ENCODE measurements at places on chromosomes 5 and 9.

DNA sequence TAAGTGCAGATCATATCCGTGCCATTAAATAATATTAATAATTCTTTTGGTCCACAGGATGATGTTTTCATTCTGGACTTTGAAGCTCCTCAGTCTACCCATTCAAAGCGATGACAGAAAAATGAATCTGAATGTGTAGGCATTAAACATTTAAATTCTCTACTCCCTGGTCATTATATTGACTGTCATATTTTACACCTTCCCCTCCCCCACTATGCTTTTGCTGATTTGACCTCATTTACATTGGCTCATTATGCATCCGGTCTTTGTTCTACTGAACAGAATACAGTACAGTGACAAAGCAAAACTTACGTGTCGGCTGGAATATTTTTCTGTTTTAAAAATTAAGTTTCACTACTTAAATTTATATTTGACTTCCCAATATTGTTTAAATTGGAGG lies 289.7 kb upstream of the TMEM161B start:
- no peak for DNase-seq

- peak; percentile 72 for DNase-seq
Observed at GRCh38 chr5:132528866-132529634, 14.3 kb downstream of the IL5 start.

DNA sequence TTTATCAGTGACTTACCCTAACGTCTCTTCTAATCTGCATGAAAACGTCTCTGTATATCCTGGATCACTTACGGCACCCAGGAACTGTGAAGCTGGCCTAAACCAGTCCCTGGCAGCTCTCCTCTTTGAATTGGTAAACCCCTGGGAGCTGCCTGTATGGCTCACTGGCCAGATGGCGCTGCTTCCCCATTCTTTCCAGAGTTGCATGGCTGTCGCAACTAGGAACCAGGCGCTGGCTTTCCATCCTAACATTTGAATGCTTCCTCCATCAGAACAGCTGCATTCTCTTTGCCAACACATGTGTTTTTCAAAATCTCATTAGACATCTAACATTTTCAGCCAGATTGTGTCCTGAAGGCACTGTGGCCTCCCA lies 8.0 kb upstream of the PCA3 start:
- DNase-seq, result peak; percentile 61

DNA sequence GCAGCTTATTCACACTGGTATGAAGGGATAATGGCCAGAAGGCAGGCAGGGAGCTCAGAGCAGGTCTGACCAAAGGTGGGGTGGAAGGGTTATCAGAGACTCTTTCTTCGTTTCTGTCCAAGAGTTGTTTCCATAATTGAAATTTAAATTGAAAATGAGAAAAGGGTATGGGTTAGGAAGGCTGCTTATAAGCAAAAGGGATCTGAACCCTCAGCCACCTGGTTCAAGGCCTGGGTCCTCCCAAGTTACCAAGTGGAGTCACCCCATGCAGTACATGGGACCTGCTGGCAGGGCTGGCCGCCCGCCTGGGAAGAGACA lies 17.8 kb downstream of the EEIG1 start:
- DNase-seq, result no peak

- DNase-seq, result no peak
Observed at GRCh38 chr5:136036293-136036911, 7.6 kb downstream of the TGFBI start.

GRCh38 chr9:136508729-136509500 lies 26.1 kb upstream of the SEC16A start:
- DNase-seq, result no peak

DNA sequence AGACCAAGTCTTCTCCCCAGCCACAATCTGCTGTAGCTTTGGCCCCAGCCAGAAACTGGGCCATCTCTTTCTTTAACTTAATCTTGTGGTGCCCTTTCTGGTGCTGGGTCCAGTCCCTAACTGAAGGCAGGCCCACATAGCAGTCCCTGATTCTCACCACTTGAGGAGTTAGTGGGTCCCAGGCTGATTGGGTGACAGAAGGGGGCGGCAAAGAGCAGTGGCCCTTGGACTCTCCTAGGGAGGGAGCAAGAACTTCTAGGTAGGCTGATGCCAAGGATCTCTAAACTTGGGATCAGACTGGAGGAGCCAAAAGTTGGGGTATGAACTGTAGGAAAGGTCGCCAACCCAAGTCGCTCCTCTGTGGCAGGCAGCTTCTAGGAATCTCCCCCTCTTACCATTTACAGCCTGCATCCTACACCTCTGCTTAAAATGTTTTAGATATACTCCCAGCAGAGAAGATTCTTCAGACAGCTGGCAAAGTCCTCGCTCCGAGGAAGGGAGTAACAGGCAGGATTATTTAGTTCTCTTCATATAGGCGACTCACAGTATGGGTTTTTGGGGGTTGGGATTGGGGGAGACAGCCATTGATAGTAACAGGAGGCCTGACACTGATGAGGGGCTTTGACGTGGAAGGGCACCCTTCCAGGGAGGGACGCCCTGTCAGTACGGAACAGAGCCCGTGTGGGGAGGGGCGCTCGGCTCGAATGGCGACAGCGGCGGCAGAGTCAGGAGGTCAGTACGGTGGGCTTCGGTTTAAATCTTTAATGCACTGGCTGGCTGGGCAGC lies 2.0 kb upstream of the CCL27 start:
- DNase-seq, result peak; percentile 90

GRCh38 chr9:84371737-84372136 lies 31.2 kb upstream of the SLC28A3 start:
- peak; percentile 88 for DNase-seq

DNA sequence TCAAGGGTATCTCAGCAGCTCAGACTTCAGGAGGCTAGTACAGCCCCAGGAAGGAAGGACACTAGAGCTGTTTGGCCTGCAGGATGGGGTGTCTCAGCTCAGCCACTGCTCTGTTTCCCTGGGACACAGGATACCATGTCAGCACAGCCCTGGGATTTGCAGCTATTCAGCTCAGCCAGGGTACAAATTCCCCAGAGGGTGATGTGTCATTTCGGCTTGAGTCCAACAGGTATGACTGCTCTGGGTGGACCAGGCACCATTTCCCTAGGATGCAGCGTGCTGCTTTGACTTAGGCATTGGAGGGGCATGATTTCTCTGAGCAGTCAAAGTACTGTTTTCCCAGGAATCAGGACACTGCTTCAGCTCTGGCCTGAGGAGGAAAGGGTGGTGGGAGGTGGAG lies 130.1 kb downstream of the ARSB start:
- DNase-seq, result no peak

- DNase-seq, result peak; percentile 85
Observed at GRCh38 chr5:143054480-143054941, 284.3 kb downstream of the ARHGAP26 start.

- no peak for DNase-seq
Observed at GRCh38 chr9:134100040-134100439, 32.2 kb upstream of the BRD3 start.

DNA sequence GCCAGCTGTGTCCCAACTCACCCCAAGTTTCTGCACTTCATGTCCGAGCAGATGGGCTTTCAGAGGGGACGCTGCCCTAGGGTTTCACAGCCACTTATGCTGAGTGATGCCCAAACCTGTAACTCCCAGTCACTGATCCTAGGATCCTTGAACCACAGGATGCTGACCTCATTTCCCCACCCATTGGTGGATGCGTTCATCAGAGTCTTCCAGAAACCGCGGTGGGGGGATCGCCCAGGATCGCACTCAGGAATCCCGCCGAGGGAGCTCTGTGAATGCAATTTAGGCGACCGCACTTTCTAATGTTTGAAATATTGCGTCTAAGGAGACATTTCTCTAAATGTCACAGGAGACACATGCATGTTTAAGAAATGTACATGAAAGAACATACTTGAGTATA lies 212.3 kb upstream of the IRX4 start:
- no peak for DNase-seq

- DNase-seq, result no peak
Observed at GRCh38 chr9:137694962-137695875, 76.4 kb downstream of the EHMT1 start.

DNA sequence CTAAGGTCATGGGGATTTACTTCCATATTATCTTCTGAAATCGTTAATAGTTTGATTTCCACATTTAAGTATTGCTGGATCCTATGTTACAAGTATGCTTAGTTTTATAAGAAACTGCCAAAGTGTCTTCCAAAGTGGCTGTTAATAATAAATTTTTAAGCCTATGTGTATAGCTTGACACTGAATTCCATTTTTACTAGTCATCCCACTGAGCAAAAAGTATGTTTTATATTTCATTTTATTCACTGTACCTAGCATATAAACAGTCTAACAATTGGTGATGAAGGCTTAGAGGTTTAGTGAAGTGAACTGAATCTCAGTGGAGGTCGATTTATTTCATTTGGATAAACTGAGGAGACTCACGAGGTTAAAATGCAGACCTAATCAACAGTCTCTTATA lies 174.6 kb downstream of the ADAMTS6 start:
- DNase-seq, result no peak

DNA sequence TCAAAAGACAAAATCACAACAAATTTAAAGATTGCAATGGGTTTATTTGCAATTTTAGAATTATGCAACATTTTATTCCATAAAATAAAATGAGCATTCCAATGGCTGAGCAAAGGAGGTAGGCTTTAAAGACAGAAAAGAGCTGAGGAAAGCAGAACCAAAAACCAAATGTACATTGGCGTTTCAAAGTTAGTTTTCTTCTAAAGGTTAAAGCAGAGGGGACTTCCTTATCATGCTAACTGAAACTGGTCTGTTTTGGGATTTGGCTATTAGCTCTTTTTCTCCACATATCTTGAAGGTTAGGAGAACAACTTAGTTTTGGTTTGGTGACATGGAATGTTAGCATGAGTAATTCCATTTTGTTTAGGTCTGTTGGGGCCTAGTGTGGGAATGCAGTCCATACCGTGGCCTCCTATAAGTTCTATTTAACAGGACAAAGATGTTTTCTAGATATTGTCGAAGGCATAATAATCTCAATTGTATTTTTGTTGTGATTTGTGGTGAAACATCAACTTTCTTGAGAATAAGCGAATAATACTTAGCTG lies 20.3 kb downstream of the DCP2 start:
- no peak for DNase-seq

DNA sequence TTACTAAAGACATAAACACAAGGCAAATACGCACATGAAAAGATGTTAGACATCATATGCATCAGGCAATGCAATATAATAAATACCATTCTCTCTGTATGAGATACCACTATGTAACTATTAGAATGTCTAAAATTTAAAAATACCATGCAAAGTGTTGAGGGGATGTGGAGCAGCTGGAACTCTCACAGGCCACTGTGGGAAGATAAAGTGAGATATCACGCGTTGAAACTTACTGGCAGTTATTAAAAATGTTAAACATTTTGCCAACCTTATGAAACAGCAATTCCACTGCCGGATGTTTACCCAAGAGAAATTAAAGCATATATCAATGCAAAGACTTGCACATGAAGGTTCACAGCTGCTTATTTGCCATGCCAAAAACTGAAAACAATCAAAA lies 556.7 kb downstream of the LRRC70 start:
- no peak for DNase-seq

GRCh38 chr5:116685931-116686330 lies 111.3 kb upstream of the SEMA6A start:
- no peak for DNase-seq

Data from OCI-M1 (cell line).